A549 treated with RU486 at 1 μM for 4 hours (cell line): ENCODE measurements at places on chromosomes 3 and 15. TPM values are rescaled to one million over a fixed set of nuclear protein-coding genes. Genes with fewer than 3 reads are reported as not detected.

CLEC3B gene
- 0.25 TPM in 1 of 5 replicates, not detected in the others for total RNA-seq

NR2E3 gene
- total RNA-seq, result 0.14 to 0.29 TPM (median 0.19 TPM) in 4 of 5 replicates, not detected in the other

PLS1 gene
- 9.4 to 13.7 TPM (median 12.8 TPM) in 5 replicates for total RNA-seq

GATA2 gene
- 3.8 to 5.4 TPM (median 4.8 TPM) in 5 replicates for total RNA-seq
